ENCODE measurements at places on chromosomes 12 and 14.

GRCh38 chr12:31337952-31338351 is 12.0 kb upstream of the SINHCAF start:
- no peak for DNase-seq

DNA sequence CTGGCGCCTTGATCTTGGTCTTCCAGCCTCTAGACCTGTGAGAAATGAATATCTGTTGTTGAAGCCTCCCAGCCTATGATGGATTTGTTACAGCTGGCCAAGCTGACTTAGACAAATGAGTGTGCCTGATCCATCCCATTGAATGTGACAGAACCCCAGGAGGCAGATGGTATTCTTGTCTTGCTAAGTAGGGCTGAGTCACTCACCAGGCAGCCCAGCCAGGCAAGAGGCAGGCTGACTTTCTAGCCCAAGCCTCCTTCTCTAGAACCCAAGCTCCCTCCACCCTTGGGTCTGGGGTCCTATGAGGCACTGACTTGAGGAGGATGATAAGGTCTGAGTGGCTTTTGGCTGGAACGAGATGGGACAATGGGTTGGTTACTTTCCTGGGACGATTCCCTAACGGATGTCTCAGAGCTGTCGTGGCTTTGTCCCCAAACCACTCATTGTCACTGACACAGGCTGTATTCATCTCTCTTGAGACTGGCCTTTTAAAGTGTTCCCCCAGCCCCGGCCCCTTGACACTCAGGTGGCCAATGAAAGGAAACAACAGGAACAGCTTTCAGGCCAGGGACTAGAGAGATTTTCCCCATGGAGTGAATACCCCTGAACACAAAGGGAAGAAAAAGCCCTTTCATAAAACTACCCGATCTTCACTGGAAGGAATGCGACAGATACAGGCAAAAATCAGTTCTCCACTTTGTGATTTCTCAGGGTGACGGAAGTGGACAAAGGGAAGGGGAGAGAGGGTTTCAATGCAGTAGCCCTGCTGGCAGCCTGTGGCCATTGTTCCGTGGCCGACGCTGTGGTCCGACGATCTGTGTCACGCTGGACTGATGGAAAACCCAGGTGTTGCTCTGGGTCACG is 264.2 kb downstream of the AACS start:
- DNase-seq = peak; percentile 74

DNA sequence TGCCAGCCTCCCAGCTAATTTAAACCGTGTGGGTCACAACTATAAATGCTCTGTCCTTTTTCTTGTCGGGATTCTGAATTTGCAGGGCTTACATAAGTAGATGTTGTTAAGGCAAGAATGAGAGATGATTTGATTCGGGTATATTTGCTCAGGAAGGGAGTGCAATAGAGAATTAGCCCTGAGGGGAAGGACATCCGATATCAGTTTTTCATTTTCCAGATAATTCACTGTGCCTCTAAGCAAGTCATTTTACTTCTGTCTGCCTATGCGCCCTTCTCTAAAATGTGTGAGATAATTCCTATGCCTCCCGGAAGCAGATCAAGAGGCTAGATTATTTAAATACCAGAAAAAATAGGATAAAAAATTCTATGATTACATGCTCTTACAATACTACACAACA is 300.5 kb downstream of the RMST start:
- no peak for DNase-seq

DNA sequence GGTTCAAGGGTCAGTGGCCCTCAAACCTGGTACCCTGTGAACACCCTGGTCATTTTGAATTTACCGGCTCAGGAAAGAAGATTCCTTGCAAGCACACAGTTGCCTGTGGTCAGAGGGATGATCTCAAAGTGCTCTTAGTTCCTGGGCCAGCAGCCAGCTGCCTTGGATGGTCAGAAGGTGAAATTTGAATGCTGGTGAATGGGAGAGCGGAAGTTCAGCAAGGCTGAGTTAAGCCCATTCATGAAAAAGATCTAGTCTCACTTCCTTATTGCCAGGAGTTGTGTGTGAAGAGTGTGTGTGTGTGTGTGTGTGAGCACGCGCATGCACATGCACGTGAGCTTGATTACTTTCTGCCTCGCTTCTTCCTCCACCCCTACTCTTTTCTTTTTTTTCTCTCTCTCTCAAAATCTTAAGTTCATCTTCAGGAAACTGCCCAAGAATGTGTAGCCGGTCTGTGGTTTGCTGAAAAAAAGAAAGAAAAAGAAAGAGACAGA is 155.5 kb upstream of the CCND2 start:
- DNase-seq = peak; percentile 29

DNA sequence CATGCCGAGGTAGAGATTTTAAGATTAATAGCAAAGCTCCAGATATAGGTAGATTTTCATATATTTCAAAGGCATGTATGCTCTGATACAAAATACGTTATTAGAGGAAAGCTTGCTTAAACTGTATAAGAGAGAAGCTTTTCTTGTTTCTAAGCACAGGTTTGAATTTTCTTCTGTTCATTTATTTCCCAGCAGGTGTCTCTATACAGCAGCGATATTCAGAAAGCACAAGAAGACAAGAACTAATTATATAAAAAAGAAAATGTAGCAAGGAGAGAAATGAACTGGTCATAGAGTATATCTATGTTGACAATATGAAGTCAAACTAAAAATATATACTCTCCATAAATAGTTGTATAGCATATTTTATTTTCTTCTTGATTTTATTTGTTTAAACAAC is 307.4 kb upstream of the NOVA1 start:
- DNase-seq = peak; percentile 36

- no peak for DNase-seq
Measured at GRCh38 chr14:98606041-98606640, 665.9 kb downstream of the BCL11B start.

GRCh38 chr12:104670439-104671408 is 214.0 kb downstream of the CHST11 start:
- no peak for DNase-seq

All from brain (organoid and tissue), 16 donors.